ENCODE measurements at places on chromosomes 2 and 18.

GRCh38 chr2:218832520-218832919 is 917 bp upstream of the PRKAG3 start:
- DNase-seq: no peak

- no peak for DNase-seq
Measured at GRCh38 chr2:130135692-130136541, 6.9 kb upstream of the POTEF start.

GRCh38 chr2:230634146-230634545 is 78.5 kb upstream of the CAB39 start:
- DNase-seq: no peak

DNA sequence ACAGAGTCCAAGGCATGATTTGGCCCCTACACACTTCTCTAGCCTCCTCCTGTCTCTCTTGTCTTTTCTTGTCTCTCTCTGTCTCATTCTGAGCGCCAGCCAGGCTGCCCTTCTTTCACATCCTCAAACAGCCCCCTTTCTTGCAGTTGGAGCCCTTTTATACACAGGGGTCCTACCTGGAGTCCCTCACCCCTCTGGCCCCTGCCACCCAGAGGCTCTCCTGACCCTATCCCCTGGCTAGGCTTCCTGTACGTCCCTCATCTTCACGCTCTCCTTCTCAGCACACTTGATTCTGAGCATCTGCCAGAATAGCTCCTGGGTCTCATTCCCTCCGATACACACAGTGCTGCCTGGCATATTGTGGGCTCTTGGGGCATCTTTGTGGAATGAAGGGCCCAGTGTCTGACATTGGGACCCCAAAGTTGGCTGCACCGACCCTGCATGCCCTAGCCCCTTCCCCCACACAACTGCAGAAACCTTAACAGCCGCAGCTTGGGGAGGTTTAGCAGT is 261.9 kb downstream of the DYSF start:
- DNase-seq: no peak

- DNase-seq: no peak
Measured at GRCh38 chr2:228059735-228060134, 121.8 kb downstream of the SPHKAP start.

GRCh38 chr2:226440127-226440918 is 359.3 kb downstream of the IRS1 start:
- DNase-seq: no peak

DNA sequence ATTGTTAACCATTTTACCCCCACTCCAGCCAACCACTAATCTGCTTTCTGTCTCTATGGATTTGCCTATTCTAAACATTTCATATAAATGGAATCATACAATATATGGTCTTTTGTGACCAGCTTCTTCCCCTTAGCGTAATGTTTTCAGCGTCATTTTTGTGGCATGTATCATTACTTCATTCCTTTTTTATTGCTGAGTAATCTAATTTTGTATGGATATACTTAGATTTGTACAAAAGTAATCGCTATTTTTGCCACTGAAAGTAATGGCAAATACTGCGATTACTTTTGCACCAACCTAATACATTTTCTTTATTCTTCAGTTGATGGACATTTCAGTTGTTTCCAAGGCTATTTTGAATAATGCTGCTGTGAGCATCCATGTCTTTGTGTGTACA is 227.6 kb downstream of the WDR7 start:
- DNase-seq: no peak

GRCh38 chr2:197011801-197012641 is 85.5 kb upstream of the PGAP1 start:
- DNase-seq: peak; percentile 32

DNA sequence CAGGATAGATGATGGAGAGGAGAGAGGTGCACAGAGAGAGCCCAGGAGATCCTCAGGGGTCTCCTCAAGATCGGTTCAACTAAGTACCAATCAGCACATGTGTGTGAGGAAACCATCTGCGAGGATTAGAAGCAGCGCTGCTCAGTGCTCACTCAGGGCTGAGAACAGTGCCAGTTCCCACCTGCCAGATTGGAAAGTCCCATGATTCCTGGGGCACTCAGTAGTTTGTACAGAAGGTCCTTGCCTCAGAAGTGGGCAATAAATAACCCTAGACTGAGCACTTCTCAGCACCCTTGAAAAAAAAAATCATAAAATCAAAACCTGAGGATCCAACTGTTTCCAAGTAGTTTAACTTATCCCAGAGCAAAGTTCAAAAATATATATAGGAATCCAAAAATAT is 53.8 kb downstream of the SEMA4F start:
- DNase-seq: no peak

DNA sequence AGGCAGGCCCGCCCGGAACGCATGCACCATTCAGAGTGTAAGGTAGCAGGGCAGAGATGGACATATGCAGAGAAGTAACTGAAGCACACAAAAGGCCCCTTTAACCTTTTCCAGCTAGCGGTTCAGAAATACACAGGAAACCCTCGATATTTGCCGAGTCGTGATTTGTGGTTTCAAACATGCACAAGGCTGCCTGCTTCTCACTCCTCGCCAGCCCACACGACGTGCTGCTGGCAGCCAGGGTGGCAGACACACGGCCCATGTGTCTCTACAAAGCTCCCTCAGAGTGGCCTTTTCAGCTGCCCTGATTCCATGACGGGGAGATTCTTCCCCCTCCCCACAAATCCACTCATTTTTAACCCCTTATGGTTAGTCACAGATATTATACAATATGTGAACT is 23.6 kb downstream of the ZBTB7C start:
- DNase-seq: no peak

GRCh38 chr18:47265197-47265596 is 13.7 kb upstream of the SKOR2 start:
- no peak for DNase-seq

- no peak for DNase-seq
Measured at GRCh38 chr2:101736233-101736632, 38.7 kb downstream of the MAP4K4 start.

- no peak for DNase-seq
Measured at GRCh38 chr18:59114160-59114559, 25.5 kb upstream of the SEC11C start.

DNA sequence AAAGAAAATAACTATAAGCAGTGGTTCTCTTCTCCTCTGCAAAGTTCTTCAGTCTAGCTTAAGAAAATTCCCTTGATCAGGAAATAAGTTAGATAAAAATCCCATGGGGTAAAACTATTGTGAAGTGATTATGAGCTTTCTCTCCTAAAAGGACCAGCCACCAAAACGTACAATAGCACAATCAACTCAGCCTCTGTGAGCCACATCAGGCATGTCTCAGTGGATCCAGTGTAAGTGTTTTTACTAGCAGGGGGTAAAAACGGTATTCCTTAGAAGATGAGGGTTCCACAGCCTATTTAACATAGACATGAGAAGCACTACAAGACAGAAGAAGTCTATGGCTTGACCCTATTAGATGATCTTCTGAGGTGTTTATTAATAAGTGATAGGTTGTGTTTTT is 503.2 kb downstream of the PIK3C3 start:
- DNase-seq: no peak

DNA sequence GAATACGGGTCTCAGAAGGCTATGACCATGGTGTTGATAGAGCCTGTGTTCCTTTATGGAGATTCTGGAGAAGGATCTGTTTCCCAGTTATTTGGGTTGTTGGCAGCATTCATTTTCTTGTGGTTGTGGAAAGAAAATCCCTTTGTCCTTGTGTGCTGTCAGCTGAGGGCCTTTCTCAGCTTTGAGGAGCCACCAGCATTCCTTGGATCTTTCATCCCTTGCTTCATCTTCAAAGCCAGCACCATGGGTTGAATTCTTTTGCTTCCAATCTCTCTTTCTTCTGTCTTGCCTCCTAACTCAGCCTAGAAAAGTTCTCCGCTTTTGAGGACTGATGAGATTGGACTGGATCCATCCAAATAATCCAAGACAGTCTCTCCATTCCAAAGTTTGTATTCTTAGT is 103.2 kb upstream of the MMADHC start:
- DNase-seq: no peak

- DNase-seq: no peak
Measured at GRCh38 chr2:106570316-106570715, 83.2 kb downstream of the CD8B2 start.

GRCh38 chr2:241914542-241914941 is 45.0 kb downstream of the RTP5 start:
- no peak for DNase-seq
